Activated CD4-positive, alpha-beta T cell treated with anti-CD3 and anti-CD28 coated beads, Interleukin-2, amount 50 U/mL, for 1 hour (primary cell): ENCODE measurements at places on chromosomes 3 and 15.

DNA sequence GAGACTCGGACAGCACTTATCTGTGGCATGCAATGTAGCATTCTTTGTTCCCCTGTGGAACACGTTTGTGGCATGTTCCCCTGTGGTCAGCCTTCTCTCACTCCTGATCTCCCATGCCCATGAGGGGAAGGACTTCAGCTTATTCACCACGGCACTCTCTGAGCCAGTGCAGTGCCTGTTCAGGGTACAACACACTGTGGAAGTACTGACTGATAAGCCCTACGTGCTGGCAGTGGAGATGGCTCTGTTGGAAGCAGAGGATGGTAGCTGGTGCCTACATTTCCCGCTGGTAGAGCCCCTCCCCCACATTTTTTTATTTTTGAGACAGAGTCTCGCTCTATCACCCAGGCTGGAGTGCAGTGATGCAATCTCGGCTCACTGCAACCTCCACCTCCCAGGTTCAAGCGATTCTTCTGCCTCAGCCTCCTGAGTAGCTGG is 43.5 kb upstream of the ETV5 start:
- DNase-seq = no peak

- DNase-seq = no peak
Measured at GRCh38 chr15:58985443-58985842, 2.0 kb upstream of the RNF111 start.

GRCh38 chr3:157111518-157111917 is 48.4 kb downstream of the CCNL1 start:
- no peak for DNase-seq

DNA sequence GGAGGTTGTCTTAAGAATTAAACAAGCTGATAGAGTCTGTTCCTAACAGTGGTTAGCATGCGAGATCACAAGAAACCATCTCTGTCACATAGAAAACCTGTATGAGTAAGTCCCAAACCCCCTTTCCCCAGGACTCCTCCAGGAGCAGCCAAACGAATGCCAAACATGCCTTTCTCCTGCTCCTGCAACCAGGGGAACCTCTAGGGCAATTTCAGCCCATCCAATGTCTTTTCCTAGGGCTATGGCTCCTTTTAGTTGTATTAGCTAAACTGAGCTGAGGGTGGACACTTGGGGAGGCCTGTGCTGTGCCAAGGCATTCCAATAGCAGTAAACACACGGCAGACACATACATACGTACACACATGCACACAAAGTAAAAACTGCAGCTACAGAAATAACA is 36.5 kb upstream of the TIMP4 start:
- DNase-seq = no peak

DNA sequence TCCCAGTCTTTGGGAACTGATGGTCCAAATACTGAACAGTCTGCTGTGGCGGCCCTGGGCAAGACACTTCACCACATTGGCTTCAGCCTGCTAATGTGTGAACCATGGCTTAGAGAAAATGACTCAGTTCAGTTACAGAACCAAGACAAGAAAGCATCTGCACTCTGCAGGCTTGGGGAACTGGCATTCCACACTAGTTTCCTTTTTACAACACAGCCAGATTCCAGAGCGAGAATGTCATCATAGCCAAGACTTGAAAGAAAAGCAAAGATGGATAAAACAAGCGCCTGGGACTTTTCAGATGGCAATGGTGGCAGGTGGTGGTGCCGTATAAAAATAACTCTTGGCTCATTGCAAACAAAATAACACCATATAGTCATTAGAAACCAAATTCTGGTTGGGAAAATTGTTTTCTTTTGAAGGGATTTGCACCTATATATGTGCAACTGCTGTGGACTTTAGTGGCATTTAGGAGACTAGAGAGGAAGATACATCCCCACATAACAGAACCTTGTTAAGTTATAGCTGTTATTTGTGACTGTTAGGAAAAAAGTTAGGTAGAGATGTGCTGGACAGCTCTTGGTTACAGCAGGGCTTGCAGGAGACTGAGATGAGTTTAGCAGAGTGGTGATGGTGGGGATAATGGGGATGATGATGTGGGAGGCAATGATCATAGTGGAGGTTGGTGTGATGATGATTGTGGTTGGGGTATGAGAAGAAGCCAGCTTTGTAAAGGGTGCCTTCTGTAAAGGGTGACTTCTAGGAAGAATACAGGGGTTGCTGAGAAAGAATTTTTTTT is 273.6 kb downstream of the THRB start:
- no peak for DNase-seq

- DNase-seq = no peak
Measured at GRCh38 chr3:8365541-8365940, 136.1 kb upstream of the LMCD1 start.

DNA sequence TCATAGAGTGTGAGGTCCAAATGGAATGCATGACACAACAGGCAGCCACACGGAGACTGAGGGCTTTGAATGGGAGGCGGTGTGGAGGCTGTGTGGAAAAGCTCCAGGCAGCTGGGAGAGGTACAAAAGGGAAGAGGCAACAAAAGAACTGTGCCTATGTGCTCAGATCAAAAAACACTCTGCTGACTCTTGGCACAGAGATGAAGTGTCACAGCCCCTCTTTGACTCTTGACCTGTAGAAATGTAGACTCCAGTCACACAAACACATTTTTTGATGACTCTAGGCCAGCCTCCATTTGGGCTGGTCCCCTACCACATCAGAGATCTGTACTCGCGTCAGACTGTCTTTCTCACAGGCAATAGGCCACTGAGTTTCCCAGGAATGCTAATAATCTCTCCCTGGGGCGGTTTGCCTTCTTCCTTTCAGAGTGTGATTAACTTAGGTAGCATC is 456.0 kb downstream of the TUSC7 start:
- no peak for DNase-seq

GRCh38 chr15:48064421-48064820 is 56.4 kb upstream of the SLC24A5 start:
- no peak for DNase-seq

GRCh38 chr3:154151969-154152368 is 30.8 kb downstream of the ARHGEF26 start:
- DNase-seq = no peak

GRCh38 chr3:17585394-17586325 is 156.8 kb downstream of the TBC1D5 start:
- DNase-seq = no peak

DNA sequence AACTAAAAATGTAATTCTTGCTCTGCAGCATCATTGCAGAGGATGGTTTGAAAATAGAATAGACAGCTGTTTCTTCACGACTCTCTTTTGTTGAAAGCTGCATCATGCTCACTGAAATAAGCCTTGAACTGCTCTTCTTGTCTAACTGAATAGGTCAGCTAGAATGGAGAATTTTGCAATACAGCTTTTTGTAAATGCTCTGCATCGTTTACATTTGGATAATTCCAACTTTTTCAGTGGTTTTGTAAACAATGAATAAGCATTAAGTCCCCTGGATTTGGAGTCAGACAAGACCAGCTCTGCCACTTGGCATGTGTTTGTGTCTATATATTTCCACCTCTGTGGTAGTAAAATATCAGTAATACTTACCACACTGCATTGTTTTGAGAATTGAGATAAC is 95.2 kb downstream of the PLSCR2 start:
- DNase-seq = no peak

DNA sequence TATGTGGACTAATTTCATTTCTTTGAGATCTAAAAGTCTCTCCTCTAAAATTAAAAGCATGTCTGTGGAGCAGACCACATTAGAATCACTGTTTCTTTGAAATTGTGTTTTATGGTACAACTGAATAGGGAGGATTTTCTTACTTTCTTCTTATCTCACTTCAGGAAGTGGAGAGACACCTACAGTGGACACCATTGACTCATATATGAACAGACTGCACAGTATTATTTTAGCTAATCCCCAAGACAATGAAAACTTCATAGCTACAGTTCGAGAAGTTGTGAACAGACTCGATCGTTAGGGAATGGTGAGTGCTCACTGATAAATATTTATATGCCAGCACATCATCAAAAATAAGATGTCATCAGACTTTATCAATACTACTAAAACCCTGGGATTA is 58.3 kb downstream of the HMG20A start:
- DNase-seq = no peak

DNA sequence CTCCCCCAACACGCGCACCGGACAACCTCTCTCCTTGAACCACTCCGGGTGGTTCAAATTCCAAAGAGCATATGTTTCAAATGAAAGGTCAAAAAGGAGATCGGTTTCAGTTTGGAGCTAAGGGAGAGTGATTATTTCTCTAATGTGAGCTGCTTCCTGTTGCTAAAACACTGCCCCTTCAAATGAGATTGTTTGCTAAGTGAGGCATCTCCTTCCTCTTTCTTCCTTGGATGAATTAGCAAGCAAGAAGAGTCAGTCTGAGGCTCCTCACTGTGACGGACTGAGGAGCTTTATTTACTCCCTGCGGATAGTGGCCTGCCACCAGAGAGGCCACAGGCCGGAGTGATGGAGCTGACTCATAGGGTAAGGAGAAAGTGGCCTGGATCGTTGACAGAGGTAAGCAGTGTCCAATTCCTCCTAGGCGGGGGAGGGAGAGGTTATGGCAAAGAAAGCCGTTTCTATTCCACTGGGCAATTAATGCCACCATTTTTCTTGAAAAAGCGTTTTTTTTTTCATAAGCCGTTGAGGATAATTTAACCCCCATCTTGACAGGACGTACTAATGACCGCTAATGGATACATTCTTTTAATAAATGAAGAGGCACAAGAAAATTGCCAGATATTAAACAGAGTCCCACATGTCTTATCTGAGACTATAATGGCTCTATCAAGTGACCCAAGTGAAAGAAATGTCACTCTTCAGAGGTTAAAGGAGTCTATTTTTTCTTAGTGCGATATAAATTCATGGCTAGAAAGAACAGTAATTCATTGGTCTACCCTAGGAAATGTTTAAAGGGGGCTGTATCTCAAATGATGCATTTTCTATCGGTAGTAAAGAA is 167.0 kb upstream of the ANKRD28 start:
- DNase-seq = no peak

GRCh38 chr3:78562328-78562727 is 1205.5 kb downstream of the ROBO1 start:
- no peak for DNase-seq

DNA sequence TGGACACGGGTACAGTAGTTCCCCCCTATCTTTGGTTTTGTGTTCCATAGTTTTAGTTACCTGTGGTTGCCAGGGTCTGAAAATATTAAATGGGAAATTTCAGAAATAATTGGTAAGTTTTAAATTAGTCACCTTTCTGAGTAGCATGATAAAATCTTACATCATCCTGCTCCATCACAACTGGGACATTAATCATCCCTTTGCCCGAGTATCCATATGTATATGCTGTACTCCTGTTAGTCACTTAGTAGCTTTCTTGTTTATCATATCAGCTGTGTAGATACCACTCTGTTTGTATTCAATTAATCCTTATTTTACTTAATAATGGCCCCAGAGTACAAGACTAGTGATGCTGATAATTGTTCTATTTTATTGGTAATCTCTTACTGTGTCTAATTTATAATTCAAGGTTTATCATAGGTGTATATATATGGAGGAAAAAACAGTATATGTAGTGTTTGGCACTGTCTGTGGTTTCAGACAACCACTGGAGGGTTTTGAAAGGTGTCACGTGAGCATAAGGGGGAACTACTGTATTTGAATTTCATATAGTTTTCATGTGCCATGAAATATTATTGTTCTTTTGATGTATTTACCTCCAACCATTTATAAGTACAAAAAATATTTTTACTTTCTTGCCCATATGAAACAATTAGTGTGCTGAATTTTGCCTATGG is 41.4 kb downstream of the CTDSPL2 start:
- DNase-seq = no peak

DNA sequence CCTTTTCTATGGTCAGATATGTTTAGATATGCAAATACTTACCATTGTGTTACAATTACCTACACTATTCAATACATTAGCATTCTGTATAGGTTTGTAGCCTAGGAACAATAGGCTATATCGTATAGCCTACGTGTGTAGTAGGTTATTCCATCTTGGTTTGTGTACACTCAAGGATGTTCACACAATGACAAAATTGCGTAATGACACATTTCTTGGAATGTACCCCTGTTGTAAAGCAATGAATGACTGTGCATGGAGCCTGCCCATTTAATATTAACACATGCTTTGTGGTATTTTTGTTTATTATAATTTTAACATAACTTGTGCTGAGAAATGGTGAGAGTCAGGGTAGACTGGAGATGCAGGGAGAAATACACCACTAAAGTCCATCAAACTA is 154.9 kb downstream of the LEKR1 start:
- no peak for DNase-seq

GRCh38 chr15:58477170-58477569 is 45.4 kb downstream of the LIPC start:
- DNase-seq = no peak

DNA sequence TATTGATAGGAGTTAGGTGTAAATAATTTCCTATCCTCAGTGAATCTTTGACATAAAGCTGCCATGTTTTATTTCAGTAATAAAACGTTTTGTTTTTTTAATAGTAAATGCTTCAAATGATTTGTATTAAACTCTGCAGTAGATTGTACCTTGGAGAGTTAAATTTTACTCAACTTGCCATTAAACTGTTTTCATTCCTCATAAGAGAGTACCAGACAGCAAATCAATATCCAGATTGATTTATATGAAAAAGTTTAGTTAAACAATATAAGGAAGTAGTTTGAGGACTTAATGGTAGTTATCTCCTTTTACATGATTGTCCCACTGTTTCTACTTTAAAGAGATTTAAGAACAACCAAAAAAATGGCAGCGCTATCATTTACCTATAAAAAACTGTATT is 18.4 kb downstream of the ALDH1A2 start:
- DNase-seq = no peak

- DNase-seq = no peak
Measured at GRCh38 chr3:129564981-129565644, 22.1 kb downstream of the H1-8 start.

- DNase-seq = no peak
Measured at GRCh38 chr15:24848050-24848449, 106.7 kb upstream of the SNRPN start.

DNA sequence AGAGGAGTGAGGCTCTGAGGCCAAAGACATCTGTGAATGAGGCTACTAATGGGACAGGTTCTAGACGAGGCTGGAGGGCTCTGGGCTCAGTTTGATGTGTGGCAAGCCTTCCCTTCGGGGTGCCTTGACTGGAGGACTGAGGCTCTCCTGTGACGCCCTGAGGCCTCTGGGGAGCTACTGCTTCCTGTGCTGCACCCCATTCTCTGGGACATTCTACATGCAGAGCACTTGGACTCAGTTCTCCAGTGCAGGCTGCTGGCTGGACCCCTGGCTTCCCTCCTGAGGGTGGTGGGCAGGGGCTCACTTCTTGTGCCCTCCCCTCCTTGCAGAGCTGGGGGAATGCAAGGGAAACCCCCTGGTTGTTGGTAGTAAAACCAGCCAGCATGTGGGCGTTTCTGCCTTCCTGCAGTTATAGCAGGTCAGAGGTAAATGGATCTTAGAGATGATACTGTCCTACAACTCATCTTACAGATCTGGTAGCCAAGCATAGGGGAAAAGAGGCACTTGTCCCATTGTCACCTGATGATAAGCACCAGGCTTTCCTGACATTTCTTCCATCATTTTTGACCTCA is 133.3 kb downstream of the CHDH start:
- no peak for DNase-seq

- no peak for DNase-seq
Measured at GRCh38 chr15:38323895-38324294, 71.3 kb downstream of the SPRED1 start.
